Hypothalamus (tissue), 51 donors: ENCODE measurements at places on chromosomes 13 and 19.

DNA sequence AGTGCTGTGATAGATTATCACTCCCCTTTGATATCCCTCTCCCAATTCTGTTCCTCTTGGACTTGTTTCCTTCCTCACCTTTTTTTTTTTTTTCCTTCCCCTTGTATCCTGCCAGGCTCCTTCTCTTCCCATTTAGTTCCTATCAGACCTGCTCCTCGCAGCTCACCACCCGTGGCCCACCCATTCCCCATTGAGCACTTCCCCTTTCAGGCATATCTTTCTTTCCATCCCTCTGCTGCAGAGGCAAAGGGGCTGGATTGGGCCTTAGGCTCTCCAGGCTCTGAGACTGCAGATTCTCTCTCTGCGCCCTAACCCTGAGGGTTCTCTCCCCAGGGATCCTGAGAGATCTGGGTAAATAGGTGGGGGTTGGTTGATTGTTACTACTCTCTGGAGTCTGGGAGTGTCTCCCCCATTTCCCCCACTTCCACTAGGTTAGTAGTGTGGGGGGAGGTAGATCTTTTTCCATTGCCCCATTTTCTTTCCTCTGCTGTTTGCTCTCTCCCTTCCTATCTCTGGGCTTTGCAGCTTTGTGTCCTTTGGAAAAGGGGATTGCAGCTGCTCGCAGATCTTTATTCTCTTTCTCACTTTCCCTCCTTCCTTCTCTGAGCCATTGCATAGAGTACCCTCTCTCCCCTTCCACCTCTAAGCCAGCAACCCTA lies 2.3 kb downstream of the ARHGAP35 start:
- no peak for DNase-seq

DNA sequence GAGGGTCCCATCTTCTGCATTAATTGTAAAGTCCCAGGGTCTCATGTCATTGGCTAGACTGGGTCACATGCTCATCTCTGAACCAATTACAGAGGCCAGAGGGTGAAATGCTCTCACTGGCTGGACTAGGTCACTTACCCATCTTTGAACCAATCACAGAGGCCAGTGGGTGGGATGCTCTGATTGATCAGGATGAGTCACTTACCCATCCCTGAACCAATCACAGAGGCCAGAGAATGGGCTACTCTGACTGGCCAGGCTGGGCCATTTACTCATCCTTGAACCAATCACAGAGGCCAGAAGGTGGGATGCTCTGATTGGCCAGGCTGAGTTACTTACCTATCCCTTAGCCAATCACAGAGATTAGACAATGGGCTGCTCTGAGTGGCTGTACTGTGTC lies 5.3 kb downstream of the MISP start:
- no peak for DNase-seq

- no peak for DNase-seq
Measured at GRCh38 chr13:91381371-91381770, 17.1 kb upstream of the GPC5 start.

DNA sequence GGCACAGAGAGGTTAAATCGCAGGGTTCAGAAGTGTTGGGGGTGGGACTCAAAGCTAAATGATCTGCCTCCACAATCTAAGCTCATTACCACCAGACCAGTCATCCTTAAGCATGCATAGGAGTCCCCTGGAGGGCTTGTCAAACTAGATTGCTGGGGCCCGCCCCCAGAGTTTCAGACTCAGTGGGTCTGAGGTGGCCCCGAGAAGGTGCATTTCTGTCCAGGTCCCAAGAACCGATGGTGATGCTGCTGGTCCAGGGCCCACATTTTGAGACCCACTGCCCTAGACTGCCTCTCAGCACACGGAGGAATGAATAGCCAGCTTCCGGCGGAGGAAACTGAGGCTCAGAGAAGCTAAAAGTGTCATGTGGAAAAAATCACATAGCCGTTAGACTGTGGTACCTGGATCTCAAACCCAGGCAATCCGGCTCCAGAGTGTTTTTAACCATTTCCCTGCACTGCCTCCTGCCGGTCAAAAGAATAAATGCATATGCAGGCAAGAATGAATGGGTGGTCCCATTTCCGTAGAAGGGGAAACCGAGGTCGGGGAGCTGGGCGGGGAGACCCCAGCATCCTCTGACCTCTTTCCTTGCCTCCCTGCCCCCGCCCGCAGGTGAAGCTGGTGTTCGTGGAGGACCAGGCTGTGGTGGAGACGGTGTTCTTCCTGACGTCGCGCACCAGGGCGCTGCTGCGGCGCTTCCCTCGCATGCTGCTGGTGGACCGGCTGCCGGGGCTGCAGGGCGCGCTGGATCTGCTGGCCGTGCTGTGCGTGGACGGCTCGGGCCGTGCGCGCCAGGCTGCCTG lies 23.8 kb downstream of the ZSWIM9 start:
- no peak for DNase-seq

DNA sequence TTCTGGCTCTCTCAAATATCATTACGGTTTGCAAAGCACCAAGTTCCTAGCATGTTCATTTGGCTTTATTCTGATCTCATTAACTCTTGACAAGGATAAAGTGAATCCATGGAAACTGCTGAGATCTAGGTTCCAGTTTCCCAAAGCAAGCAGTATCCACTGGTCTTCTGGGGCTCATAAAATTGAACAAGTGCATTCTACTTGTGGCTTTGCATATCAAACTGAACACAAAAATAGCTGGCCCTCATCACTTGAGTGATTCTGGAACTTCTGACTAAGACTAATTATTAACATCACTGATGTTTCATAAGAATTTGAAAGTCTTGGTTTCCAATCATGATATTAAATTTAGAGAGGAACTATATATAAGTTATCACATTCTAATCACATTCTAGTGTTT lies 6.3 kb upstream of the KCTD12 start:
- DNase-seq = no peak

GRCh38 chr19:41638641-41639081 lies 11.8 kb upstream of the CEACAM4 start:
- no peak for DNase-seq

DNA sequence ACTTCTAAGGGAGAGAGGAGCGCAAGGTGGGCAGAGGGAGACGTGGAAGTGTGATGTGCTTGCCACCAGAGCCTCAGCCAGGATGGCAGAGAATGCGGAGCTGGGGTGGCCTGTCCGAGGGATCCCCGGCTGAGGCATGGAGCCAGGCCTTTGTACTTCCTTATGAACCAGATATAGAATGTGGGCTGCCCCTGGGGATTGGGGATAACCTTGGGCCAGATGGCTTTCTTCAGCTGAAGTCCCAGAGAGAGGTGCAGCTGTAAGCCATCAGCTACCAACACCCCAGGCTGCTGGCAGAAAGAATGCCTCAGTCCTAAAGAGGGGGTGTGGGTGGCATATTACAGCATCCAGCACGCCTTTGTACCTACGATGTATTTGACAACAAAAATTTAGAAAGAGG lies 25.5 kb upstream of the FBXO17 start:
- no peak for DNase-seq

GRCh38 chr19:55550321-55550650 lies 4.9 kb upstream of the SBK3 start:
- no peak for DNase-seq

DNA sequence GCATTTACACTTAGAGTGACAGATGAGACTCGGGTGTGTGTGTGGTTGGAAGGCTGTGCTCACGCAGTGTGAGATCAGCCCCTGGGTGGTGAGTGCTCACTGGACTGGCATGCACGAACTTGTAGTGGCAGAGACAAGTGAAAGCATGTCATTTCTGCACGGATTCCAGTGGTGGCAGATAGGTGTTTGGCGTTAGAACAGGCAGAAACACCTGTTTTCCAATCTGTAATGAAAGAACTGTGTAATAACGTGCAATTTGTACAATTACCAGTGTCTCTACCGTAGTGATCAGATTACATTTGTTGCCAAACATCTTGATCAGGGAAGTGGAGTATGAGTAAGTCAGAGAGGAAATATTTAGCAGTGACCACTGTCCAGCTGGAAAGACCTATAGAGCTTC lies 8.2 kb downstream of the LAMP1 start:
- DNase-seq = no peak

GRCh38 chr13:91401920-91402319 lies 3.5 kb downstream of the GPC5 start:
- DNase-seq = no peak

- no peak for DNase-seq
Measured at GRCh38 chr13:63337041-63337440, 1921.4 kb upstream of the PCDH20 start.

DNA sequence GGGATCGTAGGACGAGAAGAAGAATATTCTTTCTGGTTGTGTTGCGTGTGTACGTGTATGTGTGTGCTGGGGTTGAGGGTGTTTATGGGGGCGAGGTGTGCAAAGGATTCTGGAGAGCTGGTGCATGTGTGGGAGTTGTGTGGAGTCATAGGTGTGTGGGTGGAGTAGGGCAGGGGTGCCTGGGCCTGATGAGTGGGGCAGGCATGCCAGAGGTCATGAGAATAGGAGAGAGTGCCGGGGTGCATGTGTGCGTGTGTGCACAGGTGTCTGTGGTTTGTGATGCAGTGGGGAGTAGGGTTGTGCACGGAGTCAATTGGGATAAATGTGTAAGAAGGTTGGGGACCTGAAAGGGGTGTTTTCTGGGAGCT lies 649 bp downstream of the TMEM91 start:
- DNase-seq = no peak

GRCh38 chr13:100751826-100752225 lies 77.2 kb upstream of the TMTC4 start:
- DNase-seq = no peak

DNA sequence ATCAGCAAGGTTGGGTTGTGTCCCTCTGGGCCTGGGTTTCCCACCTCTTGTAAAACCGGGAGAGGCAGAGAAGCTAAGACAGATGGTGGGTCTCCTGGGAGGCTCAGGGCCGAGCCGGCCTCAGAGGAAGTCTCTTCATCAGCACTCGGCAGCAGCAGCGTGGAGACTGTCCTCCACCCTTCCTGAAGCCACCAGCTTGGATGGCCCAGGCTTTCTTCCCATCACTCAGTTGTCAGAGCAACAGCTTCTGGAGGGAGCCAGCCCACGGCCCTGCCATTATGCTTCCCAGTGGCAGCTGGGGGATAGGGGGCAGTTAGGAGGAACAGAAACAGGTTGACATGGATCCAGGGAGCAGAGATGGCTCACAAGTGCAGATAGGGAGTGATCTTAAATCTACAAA lies 191.0 kb downstream of the KATNAL1 start:
- DNase-seq = no peak

- DNase-seq = no peak
Measured at GRCh38 chr19:10270616-10271394, at the start of gene ICAM1. Gene ICAM1, plus strand, starts transcription at chr19:10271120. Its CDS starts 40 bp downstream, at chr19:10271160.

DNA sequence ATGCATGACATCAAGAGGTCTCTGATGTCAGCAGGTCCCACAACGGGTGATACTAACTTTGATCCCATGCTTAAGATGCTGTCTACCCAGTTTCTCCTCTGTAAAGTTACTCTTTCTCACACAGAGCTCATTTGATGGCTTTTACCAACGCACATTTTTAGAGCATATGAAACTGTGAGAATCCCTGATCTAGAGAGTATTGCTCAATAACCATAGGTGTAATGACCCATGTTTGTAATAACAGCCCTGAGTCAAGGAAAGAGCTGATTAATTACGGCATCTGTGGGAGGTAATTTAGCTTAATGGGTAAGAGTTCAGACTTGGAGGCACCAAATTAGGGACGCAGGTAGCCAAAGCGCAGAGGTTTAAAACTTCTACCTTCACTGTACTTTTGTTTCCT lies 18.0 kb upstream of the IZUMO2 start:
- no peak for DNase-seq

- no peak for DNase-seq
Measured at GRCh38 chr13:49521224-49521623, 25.5 kb downstream of the PHF11 start.

DNA sequence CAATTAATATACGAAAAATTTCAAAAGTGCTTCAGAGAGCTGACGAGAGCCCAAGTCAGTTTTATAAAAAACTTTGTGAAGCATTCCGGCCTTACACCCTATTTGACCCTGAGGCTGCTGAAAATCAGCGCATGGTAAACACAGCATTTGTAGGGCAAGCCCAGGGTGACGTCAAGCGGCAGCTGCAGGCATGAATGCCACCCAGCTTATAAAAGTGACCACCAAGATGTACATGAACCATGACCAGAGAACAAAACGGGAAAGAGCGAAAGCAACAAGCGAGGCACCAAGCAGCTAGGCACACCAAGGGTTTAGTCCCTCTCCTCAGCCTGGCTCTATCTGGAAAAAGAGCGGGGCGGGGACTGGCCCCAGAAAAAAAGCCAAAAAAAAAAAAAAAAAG lies 6.0 kb downstream of the SIGLEC11 start:
- DNase-seq = no peak

GRCh38 chr13:103287659-103288058 lies 221.4 kb upstream of the SLC10A2 start:
- no peak for DNase-seq

- DNase-seq = peak; percentile 25
Measured at GRCh38 chr19:51702103-51702824, 9.1 kb downstream of the SPACA6 start.

DNA sequence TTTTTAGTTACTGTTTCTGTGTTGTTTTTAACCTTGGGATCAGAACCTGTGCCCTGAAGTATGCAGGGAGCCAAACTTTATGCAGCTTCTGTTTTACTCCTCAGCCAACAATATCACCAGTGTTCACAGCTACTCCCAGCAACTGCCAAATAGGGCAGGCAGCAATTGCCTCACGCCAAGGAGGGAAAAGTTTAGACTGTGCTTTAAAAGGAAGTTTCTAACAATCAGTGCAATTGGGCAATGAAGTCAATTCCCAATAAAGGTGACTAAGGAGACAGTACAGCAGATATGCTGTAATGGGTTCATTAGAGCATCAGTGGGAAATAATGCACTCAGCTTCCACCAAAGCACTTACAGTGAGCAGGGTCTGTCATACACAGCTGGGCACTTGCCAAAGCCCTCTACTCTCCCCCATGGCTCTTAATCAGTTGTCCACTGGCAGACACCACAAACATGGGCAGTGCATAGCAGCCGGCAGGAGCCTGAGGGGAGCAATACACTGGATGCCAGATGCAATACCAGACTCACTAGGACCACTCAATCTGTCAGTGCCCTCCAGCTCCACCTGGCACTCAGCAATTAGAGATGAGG lies 19.3 kb downstream of the ENOX1 start:
- peak; percentile 6 for DNase-seq

- peak; percentile 20 for DNase-seq
Measured at GRCh38 chr19:42121656-42122069, 10.6 kb downstream of the POU2F2 start.

DNA sequence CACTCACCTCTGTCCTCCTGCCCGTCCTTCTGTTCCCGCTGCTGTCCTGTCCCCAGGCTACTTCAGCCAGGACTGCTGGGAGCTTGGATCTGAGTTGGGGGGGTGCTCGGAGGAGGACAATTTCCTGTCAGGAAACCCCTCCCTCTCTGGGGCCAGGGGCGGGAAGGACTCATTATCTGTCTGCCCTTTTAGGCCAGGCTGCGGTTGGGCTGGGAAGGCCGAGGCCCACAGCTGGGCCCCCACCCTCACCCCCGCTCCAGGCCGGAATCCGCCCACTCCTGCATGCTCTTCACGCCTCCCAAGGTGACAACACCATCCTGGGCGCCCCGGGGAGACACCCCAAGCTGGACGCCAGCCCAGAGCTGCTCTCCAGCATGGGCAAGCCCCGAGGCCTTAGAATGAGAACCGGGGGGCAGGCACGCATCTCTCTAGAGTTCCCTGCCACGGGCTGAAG lies at the start of gene EXOC3L2:
Gene EXOC3L2, minus strand, starts transcription at position 74 of the 454 bp plus-strand sequence. CDS start 6,362 bp downstream, outside the sequence.
- DNase-seq = no peak

GRCh38 chr13:58979851-58980250 lies 1183.9 kb downstream of the DIAPH3 start:
- no peak for DNase-seq

GRCh38 chr13:53847502-53847901 lies 818.9 kb downstream of the OLFM4 start:
- no peak for DNase-seq

GRCh38 chr19:51427201-51427600 lies 9.8 kb upstream of the SIGLEC10 start:
- DNase-seq = no peak

GRCh38 chr13:95573221-95573620 lies 20.7 kb downstream of the CLDN10 start:
- no peak for DNase-seq
